ENCODE measurements at places on chromosomes 7 and 10.

- no peak for DNase-seq
Measured at GRCh38 chr7:36348256-36348655, 41.4 kb upstream of the ANLN start.

DNA sequence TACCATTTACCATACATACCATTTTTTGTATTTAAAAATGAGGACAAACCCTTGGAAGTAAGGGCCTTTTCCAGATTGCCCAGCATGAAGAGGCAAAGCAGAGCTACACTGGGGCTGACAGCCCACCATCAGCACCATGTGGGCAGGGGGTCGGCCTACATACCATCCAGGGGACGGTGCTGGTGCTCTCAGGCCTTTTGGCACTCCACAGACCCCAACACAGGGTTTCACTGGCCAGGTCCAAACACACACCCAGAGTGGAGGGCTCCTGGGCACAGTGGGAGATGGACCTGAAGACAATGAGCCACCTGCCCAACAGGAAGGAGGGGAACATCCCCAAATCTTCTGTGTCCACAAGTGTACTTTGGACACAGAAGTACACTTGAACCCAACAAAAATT is 69.2 kb upstream of the CAMK2B start:
- DNase-seq: no peak

- DNase-seq: no peak
Measured at GRCh38 chr7:101636822-101637623, 7.9 kb upstream of the MYL10 start.

DNA sequence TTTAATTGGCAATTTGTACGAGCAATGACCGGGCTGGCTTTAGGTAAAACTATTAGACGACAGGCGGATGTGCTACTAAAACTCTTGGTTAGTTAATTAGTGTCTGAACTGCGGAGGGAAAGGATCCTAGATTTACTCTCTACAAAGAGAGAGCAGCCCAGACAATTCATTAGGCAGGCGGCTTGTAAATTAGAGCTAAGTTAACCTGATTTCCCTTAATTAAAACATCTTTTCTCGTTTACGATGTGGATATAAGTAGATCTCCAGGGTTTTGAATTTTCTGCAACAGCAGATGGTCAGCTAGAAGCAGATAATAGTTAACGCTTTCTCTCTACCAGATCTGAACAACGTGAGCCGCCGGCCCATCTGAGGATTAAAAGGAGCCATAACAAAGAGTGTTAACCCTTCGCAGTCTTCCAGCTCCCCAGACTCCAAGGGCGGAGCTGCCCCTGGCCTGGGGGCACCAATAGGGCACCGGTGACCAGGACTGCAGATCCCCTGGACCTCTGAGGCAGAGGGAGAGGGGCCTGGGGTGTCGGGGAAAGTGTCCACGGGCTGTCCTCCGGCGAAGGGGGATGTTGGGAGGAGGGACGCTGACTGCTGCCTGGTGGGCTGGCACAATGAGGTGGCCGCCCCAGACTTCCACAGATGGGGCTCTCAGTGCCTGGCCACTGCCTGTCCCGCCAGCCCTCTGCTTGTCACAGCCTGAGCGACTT is 6.3 kb upstream of the UNCX start:
- no peak for DNase-seq

DNA sequence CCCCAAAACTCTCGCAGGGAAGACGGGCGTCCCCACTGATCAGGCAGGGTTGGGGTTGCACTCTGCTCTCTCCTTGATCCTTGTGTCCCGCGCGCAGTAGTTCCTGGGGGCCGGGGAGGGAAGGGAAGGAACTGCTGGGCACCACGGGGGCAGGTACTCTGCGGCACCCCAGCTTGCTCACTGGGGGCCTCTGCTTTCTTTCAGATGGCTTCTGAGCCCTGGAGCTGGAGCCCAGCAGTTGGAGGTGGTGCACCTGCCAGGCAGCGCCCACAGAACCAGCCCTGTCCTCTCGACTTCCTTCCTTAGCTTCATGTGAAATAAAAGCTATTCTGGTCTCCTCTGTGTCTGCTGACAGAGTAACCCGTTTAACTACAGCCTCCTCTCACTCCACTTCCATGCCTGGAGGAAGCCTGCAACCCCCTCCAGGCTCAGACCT is 12.2 kb downstream of the PLAC9 start:
- DNase-seq: no peak

GRCh38 chr10:87927091-87927490 is 63.7 kb downstream of the PTEN start:
- no peak for DNase-seq

DNA sequence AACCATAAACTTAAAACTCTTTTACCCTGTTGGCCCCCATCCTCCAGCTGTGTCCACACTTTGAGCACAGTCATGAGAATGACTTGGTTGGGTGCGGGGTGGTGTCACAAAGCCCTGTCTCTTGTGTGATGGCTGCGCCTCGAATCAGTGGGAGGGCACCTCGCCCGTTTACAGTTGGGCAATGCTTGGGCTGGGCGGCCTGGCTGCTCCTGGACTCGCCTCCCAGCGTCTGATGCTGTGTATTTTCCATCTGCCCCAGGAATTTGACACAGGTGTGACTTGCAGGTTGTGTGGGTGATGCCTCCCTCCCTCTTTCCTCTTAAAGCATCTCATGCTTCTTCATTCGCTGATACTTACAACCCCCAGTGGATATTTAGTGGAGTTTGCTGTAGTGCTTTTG is 33.7 kb downstream of the CHST12 start:
- DNase-seq: no peak
